ENCODE measurements at places on chromosomes 1 and 21. TPM values are rescaled to one million over a fixed set of nuclear protein-coding genes. Genes with fewer than 3 reads are reported as not detected.

The SNX7 gene
- total RNA-seq: 29.3 TPM

The DENND2D gene
- 12.3 TPM for total RNA-seq

The SLAMF7 gene
- total RNA-seq: 2.5 TPM

The SLC9C2 gene
- total RNA-seq: not detected

The TDRD10 gene
- 3.8 TPM for total RNA-seq

The ESRRG gene
- not detected for total RNA-seq

The CALML6 gene
- not detected for total RNA-seq

The RPTN gene
- not detected for total RNA-seq

The PGLYRP3 gene
- total RNA-seq: not detected

The S100A10 gene
- total RNA-seq: 188 TPM

The ADAMTSL4 gene
- 94.4 TPM for total RNA-seq

The NID1 gene
- 69.5 TPM for total RNA-seq

The DCST1 gene
- 0.26 TPM for total RNA-seq

The MAP10 gene
- 0.81 TPM for total RNA-seq

The RIPK4 gene
- 3.6 TPM for total RNA-seq

The GBP6 gene
- not detected for total RNA-seq

The TFF1 gene
- not detected for total RNA-seq

The OR2T2 gene
- total RNA-seq: not detected

The SIPA1L2 gene
- 11.3 TPM for total RNA-seq

The LCK gene
- total RNA-seq: 4.6 TPM

The GNG4 gene
- total RNA-seq: 0.69 TPM

The OR2T29 gene
- not detected for total RNA-seq

The CD247 gene
- 4.3 TPM for total RNA-seq

The CLCA4 gene
- total RNA-seq: 0.13 TPM

The TEDDM1 gene
- total RNA-seq: not detected

The LELP1 gene
- total RNA-seq: not detected

The NUF2 gene
- total RNA-seq: 0.49 TPM

The RNASEL gene
- 13.9 TPM for total RNA-seq

The DEPDC1 gene
- not detected for total RNA-seq

The BACE2 gene
- total RNA-seq: 151 TPM

The LAMC2 gene
- 0.90 TPM for total RNA-seq

The RGSL1 gene
- not detected for total RNA-seq

The S100A7A gene
- not detected for total RNA-seq

The NUAK2 gene
- 1.7 TPM for total RNA-seq
